ENCODE measurements at places on chromosomes 16 and 17. TPM values are rescaled to one million over a fixed set of nuclear protein-coding genes. Genes with fewer than 3 reads are reported as not detected.
A peak's percentile ranks its signal among the peaks of the same experiment; 100 is the strongest.

GRCh38 chr17:29046473-29046839 is 3.5 kb downstream of the PIPOX start:
- no peak for DNase-seq

- DNase-seq, result no peak
These were observed 31.7 kb downstream of the SOCS1 start for GRCh38 chr16:11224096-11224893.

GRCh38 chr17:74858672-74859458 is 820 bp downstream of the GRIN2C start:
- no peak for DNase-seq

- DNase-seq, result peak; percentile 78
These were observed 38.1 kb downstream of the CMC2 start for GRCh38 chr16:80968386-80969113.

DNA sequence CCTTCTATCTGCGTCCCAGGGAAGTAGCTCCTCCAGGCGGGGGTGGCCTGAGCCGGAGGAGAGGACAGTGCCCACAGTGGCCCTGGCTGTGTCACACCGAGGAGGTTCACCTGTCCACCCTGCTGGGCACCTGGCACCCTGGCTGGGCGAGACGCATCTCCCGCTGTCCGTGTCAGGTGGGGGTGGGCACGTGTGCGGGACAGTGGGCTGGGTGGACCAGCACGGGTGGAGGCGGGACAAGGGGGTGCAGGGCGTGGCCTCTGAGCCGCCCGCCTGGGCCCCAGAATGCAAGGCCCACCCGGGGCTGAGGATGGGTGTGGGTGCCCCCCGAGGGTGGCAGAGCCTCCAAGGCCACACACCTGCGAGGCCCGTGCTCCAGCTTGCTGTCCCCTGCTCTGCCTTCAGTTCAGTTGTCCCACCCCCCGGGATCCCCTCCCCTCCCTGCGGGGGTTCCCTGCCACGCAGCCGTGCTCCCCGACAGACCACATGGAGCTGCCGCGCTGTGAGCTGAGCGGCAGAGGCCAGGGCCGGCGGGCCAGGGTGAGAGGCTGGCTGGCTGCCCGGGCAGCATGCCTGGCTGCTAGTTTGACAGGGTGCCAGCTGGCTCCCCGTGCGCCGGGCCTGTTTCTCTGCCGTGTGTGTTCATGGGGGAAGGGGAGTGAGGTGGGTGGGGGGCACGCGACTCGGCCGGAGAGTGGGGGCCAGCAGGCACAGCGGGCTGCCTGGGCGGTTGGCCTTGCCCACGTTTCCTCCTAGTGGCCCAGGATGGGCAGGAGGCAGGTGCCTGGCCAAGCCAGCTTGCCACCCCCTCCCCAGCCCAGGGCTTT is 33.9 kb downstream of the BAHCC1 start:
- DNase-seq, result no peak

The KRT15 gene
- total RNA-seq, result 15.6 TPM

The MLYCD gene
- total RNA-seq, result 2.9 TPM

Data from epithelial cell of proximal tubule (primary cell).